ENCODE measurements at places on chromosomes 1 and 21.

GRCh38 chr1:180961622-180962021, 48.9 kb downstream of the KIAA1614 start:
- DNase-seq: no peak

DNA sequence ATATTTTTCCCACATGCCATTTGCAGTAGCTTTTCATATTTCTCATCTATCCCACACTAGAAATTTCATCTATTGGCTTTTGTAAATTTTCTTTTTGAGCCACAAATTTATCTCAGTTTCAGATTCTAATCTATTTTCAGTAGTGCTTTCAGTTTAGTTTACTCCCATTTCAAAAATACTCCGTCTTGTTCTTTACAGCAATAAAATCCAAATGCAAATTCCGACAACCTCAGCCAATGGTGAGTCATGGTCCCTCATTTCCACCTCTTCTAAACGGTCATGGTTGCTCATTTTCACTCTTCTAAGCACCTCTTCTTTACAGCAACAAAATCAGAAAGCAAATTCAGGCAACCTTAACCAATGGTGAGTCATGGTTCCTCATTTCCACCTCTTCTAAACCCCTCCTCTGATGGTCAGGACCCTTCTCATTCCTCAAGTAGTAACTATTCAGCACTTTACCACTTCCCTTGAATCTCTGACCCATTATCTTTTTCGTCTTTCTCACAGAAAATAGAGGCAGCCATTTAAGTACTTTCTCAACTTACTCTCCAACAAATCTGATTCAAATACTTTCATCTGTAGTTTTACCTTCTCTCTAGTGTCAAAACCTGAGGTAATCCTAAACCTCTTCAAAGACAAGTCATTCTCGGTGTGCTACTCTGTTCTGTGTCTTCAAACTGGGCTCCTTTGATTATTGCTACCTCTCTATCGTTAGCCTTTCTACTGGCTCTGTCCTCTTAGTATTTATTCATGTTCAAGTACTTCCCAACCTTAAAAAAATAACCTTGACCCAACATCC, 34.4 kb downstream of the C21orf91 start:
- no peak for DNase-seq

- no peak for DNase-seq
Measured at GRCh38 chr1:207805841-207806421, 54.1 kb downstream of the CD46 start.

- DNase-seq: no peak
Measured at GRCh38 chr21:42049578-42050430, 21.3 kb upstream of the UMODL1 start.

DNA sequence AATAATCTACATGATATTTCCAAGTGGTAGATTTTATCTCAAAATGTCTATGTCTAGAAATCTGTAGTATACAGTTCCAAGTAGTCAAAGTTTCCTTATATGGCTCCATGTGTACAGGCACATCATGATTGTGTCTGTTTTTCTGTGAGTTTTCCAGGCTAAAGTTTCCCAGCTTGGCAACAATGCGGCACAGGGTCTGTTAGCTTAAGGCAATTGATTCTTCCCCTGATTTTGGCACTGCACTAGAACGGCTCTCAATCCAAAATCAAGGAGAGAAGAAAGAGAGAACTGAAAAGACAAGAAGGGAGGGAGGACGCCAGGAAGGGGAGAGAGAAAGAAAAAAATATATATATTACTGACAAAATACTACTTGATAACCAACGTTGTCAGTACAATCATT, 193.9 kb upstream of the SNX7 start:
- DNase-seq: no peak

- no peak for DNase-seq
Measured at GRCh38 chr1:24009406-24009805, 29.3 kb upstream of the SRSF10 start.

GRCh38 chr1:103948526-103948925, 198.8 kb downstream of the AMY1C start:
- no peak for DNase-seq

GRCh38 chr1:89699451-89699986, 66.6 kb downstream of the LRRC8C start:
- no peak for DNase-seq

GRCh38 chr1:179025975-179026812, 500 bp downstream of the FAM20B start:
- DNase-seq: peak; percentile 32

GRCh38 chr21:35348686-35349085, 299.6 kb upstream of the RUNX1 start:
- DNase-seq: no peak

DNA sequence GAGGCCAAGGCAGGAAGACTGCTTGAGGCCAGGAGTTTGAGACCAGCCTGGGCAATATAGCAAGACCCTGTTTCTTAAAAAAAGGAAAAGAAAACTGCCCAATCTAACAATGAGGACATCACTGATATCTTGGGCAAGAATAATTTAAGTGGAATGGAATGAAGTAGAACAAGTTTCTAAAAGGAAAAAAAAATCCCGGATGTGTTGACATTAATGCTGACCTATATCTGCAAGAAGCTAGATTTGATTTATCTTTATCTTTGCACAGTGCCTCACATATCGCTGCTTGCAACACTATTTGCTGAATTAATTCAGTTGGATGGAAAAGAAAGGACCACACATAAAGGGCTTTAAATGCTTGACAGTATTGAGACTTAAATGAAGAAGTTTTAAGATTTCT, 27.8 kb downstream of the DIPK1A start:
- DNase-seq: no peak

- peak; percentile 59 for DNase-seq
Measured at GRCh38 chr1:46133181-46133658, 791 bp upstream of the PIK3R3 start.

All from NCI-H1694 (cell line).